Stimulated activated CD4-positive, alpha-beta T cell treated with anti-CD3 and anti-CD28 coated beads, TNF-alpha, amount 100 ng/mL, for 4 hours (primary cell): ENCODE measurements at places on chromosomes 5 and 9.

GRCh38 chr5:131953969-131954368 lies 8.5 kb upstream of the MEIKIN start:
- DNase-seq = no peak

GRCh38 chr9:115416299-115416698 lies 298.3 kb upstream of the TNC start:
- DNase-seq = no peak

GRCh38 chr9:125991886-125992529 lies 244.8 kb downstream of the PBX3 start:
- no peak for DNase-seq

DNA sequence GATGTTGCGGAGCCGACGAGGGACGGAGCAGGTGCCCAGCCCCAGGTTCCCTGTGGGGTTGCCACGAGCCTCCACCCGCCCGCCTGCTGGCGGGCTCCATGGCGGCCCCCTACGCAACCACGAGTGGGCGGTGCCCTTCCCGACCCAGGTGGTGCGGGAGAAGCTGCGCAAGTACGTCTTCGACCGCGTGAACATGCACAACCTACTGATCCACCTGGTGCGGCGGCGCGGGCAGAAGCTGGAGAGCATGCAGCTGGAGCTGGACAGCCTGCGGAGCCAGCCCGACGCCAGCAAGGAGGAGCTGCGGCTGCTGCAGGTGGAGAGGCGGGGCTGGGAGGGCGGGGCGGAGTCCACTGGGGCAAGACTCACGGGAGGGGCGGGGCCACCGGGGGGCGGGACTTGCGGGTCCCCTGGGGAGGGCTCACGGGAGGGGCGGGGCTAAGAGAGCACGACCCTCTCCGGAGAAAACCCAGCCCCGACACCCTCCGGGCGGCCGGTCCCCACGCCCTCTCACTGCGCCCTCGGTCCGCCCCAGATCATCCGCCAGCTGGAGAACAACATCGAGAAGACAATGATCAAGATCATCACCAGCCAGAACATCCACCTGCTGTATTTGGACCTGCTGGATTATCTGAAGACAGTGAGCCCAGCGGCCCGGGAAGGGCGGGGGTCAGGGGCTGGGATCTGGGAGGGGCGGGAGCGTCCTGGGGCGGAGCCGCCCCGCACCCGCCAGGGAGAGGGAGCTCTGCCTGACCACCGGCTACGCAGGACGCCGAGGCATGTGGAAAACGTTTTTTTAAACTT lies 3.9 kb downstream of the CCDC183 start:
- peak; percentile 84 for DNase-seq

DNA sequence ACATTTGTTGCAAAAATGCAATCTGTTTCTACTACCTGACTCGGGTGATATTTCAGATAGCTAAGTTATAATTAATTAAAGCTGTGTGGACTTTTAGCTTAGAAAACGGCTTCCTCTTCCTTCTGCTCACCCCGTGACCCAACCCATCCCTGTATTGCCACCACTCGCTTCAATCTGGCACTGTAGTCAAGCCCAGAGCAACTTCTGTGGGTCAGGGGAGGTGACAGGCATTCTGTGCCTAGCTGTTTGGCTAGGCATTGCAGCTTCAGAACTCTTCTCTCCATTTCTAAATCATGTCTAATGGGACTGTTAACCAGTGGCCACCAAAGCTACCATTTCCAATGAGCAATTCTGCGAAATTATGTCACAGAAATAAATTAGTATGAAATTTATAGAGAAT lies 179.7 kb upstream of the TLX3 start:
- no peak for DNase-seq

- no peak for DNase-seq
Observed at GRCh38 chr9:87770616-87771315, 44.8 kb downstream of the CTSL start.

DNA sequence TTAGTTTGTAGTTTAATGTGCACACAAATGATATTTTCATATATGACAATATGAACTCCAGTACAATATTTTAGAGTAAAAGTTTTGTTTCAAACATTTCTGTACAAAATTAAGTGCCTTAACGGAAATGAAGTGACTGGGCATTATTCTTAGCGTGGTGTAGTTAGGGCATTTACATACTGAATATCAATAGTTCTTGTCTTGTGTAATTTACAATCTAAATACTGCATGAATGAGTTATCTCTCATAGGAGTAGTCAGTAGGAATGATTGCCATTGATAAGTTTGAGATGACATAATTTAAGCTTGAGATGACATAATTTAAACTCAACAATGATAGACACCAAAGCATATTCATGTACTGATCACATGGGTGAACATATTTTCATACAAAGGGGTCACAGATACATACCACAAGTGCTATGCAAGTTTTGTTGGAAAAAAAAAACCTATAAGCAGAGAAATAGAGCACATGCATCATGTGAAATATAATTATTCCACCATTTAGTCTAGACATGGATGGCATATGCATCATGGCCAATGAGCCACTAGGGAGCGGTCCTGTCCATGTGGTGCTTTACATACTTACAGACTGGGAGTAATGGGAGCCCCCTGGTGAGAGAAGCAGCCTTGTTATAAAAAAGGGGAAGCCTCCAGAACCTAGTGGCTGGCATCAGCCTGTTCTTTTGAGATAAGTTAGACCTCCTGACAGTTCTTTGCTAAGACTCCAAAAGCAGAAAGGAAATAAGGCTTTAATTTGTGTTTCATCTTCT lies 1523.9 kb downstream of the MAT2B start:
- DNase-seq = no peak

GRCh38 chr5:6788956-6789649 lies 75.9 kb downstream of the TENT4A start:
- DNase-seq = no peak

DNA sequence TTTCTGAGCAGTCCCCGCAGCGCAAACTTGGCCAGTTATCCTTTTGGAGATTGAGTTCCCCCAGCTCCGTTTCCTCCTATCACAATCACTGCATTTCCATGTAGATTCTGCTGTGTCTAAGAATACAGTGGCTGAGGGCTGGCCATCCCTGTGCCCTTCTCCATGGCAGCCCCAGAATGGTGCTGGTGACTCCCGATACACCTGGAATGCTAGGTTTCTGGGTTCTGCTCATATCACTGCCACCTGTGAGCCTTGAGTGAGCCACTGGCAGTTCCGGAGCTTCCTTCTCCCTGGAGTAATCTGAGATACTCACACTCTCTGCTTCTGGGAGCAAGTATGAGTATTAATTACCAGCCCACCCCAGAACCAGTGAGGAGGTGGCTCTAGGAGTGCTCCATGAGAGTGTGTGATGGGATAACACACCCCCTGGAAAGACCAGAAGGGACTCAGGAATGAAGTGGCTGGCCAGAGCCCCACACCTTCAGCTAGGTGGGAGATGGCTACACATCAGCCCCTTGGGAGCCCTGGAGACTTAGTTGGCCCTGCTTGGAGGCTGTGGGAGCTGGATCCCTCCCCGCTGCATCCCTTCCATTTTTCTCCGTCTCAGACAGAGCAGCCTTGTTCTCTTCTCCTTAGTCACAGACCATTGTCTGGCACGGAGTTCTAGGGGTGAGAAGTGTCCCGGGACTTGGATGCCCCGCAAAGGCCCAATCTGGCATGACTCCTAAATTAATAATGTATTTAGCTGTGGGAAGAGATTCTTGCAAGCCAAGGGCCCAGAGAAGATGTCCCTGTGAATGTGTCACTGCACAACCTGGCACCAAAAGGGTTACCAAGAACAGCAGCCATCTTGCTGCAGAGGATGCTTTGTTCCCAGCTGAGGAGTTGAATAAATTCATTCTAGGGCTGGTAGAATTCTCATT lies 4.9 kb downstream of the PCDHGC5 start:
- DNase-seq = no peak

GRCh38 chr5:107383414-107383813 lies 287.3 kb downstream of the EFNA5 start:
- DNase-seq = no peak

- DNase-seq = no peak
Observed at GRCh38 chr5:173742432-173742816, 126.0 kb upstream of the BOD1 start.

- no peak for DNase-seq
Observed at GRCh38 chr9:125743682-125744428, 3.3 kb upstream of the PBX3 start.
